Transverse colon (tissue), 4 donors: ENCODE measurements at places on chromosomes 1 and 21.

GRCh38 chr1:100703716-100704115 lies 15.8 kb upstream of the VCAM1 start:
- no peaks in the 10 kb centered on the region for H3K27me3 ChIP-seq
- H3K27ac ChIP-seq: no peak overlapping the region
- no peaks in the 10 kb centered on the region for H3K4me1 ChIP-seq
- H3K36me3 ChIP-seq: no peaks in the 10 kb centered on the region

- H3K4me1 ChIP-seq: no peaks in the 10 kb centered on the region
- no peak overlapping the region for H3K4me3 ChIP-seq
- no peak overlapping the region for H3K27ac ChIP-seq
- H3K27me3 ChIP-seq: no peaks in the 10 kb centered on the region
Observed at GRCh38 chr1:56289260-56289659, 290.1 kb downstream of the PLPP3 start.

DNA sequence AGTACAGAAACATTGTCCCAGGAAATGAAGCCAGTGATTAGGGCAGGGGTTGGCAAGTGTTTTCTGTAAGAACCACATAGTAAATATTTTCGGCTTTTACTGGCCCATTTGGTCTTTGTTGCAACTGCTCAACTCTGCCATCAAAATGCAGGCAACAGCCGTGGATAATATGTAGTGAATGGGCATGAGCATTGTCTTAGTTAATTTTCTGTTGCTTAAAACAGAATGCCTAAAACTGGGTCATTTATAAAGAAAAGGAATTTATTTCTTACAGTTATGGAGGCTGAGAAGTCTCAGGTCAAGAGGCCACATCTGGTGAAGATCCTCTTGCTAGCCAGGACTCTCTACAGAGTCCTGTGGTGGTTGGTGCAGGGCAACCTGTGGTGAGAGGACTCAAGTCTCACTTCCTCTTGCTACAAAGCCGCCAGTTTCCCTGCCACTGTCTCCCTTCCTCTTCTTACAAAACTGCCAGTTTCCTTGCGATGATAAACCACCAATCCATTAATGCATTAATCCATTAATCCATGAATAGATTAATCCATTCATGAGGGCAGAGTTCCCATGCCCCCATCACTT lies 166.4 kb downstream of the PSMG1 start:
- peaks cover 13% of the 10 kb centered on the region for H3K4me1 ChIP-seq
- H3K36me3 ChIP-seq: no peaks in the 10 kb centered on the region
- no peak overlapping the region for H3K27ac ChIP-seq
- H3K4me3 ChIP-seq: no peak overlapping the region
- no peaks in the 10 kb centered on the region for H3K27me3 ChIP-seq

- DNase-seq: no peak
- H3K4me1 ChIP-seq: no peaks in the 10 kb centered on the region
- peaks cover 48% of the 10 kb centered on the region for H3K27me3 ChIP-seq
- no peak overlapping the region for H3K4me3 ChIP-seq
- H3K27ac ChIP-seq: no peak overlapping the region
Observed at GRCh38 chr1:18058981-18059605, 48.5 kb upstream of the IGSF21 start.

DNA sequence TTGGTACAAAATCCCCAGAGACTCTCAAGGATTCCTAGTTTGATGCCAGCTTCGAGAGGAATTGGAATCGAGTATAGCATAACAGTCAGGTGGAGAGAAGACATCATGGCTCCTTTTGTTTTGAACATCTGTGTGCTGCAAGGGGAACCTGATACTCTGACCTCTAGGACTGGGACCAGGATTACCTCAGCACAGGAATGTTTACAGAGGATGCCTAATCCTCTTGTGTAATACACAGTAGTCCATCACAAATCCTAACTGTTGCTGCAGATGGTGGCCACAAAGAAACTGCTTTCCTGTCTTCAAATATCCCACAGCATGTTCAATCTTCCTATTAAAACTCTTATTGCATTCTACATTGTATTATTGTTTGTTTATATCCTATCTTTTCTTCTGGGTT lies 111.8 kb upstream of the PRMT6 start:
- no peak for DNase-seq
- no peak overlapping the region for H3K4me3 ChIP-seq
- H3K36me3 ChIP-seq: no peaks in the 10 kb centered on the region
- H3K27me3 ChIP-seq: no peaks in the 10 kb centered on the region
- H3K4me1 ChIP-seq: no peaks in the 10 kb centered on the region
- H3K27ac ChIP-seq: no peak overlapping the region

- H3K4me3 ChIP-seq: no peak overlapping the region
- no peaks in the 10 kb centered on the region for H3K4me1 ChIP-seq
- H3K36me3 ChIP-seq: no peaks in the 10 kb centered on the region
Observed at GRCh38 chr21:35711661-35712060, 348.7 kb downstream of the SETD4 start.

DNA sequence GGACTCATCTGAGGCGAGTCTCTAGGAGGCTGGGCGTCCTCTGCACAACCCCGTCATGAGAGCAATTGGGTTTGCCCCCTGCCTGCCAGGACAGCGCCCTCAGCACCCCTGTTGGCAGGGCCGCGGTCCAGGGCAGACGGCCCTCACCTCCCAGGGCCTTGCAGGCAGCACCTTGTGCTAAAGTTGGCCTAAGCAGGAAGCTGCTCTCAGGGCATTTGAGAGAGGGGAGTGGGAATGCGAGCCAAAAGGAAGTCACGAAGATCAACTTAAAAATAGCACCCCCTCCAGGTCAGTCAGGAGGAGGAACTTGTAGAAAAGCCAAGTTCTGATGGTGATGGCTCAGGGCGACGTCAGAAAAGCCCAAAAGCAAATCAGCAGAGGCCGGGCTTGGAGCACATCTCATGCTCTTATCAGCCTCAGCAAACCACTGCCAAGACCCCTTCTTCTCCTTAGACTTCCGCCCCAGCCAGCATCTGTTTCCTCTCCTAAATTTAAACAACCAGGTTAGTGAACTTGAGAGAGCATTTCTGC lies 12.6 kb upstream of the ADORA3 start:
- no peaks in the 10 kb centered on the region for H3K27me3 ChIP-seq
- H3K27ac ChIP-seq: peak overlapping the region; percentile 73
- H3K4me3 ChIP-seq: peak overlapping the region; percentile 43
- H3K36me3 ChIP-seq: no peaks in the 10 kb centered on the region

- DNase-seq: no peak
- no peaks in the 10 kb centered on the region for H3K4me1 ChIP-seq
- H3K36me3 ChIP-seq: no peaks in the 10 kb centered on the region
Observed at GRCh38 chr1:205826016-205826806, 13.2 kb upstream of the SLC41A1 start.

GRCh38 chr1:208951026-208951525 lies 632.4 kb upstream of the CAMK1G start:
- peak overlapping the region; percentile 58 for H3K27ac ChIP-seq
- no peaks in the 10 kb centered on the region for H3K36me3 ChIP-seq
- peaks cover 27% of the 10 kb centered on the region for H3K4me1 ChIP-seq

GRCh38 chr1:8345621-8346415 lies 27.9 kb downstream of the SLC45A1 start:
- no peak overlapping the region for H3K27ac ChIP-seq
- no peak overlapping the region for H3K4me3 ChIP-seq
- H3K36me3 ChIP-seq: no peaks in the 10 kb centered on the region
- peaks cover 9% of the 10 kb centered on the region for H3K4me1 ChIP-seq

DNA sequence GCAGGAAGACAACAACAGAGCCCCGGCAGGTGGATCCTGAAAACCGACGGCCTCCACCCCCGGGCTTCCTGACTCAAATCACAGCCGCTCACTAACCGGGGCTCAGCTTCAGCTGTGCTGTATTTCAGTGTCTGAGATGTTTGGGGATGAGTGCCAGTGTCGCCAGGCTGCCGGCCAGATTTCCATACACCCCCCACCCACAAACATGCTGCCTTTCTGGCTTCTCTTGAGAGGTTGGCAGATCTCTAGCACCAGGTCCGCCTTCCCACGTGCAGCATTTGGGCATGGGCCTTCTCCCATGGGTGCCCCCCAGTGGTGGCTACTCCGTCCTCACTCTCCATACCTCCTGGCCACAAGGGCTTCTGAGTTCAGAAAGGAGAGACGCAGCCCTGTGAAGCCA lies 34.8 kb downstream of the KCNAB2 start:
- no peak overlapping the region for H3K4me3 ChIP-seq
- H3K27ac ChIP-seq: no peak overlapping the region
- DNase-seq: no peak
- no peaks in the 10 kb centered on the region for H3K27me3 ChIP-seq
- H3K4me1 ChIP-seq: no peaks in the 10 kb centered on the region
- H3K36me3 ChIP-seq: no peaks in the 10 kb centered on the region

DNA sequence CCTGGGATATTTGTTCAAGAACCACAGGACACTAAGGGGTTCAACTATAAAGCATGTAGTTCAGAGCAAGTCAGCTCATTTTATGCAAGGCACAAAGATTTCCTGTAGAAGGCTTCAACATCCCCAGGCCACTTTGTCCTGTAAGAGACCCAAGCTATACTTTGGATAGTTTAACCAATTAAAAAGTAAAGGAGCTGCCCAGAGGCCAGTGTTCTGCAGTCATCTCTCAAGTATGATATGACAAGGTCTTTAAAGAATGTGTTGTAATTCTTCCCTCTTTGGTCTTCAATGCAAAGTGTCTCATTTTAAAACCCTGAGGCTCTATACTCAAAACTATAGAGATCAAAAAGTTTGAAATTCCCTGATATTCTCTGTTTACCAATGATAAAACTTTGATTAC lies 34.1 kb downstream of the KRTAP20-3 start:
- DNase-seq: no peak
- no peak overlapping the region for H3K27ac ChIP-seq
- no peaks in the 10 kb centered on the region for H3K36me3 ChIP-seq

DNA sequence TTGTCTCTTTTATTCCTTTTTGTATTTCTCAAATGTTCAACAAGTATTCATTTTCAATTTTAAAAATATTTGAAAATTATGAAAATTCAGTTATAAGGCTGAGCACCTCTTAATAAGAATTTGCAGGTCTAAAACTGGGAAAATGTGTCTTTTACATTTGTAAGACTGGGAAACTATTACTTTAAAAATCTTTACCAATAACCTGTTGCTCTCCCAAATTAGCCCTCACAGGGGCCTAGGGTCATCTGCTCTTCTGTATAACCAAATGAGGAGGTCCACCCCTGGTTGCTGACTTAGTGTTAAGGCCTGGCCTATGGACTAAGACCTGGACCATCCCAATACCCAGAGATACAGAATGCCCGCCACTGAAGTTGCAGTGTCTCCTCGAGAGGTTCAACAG lies 280.5 kb downstream of the PLPP3 start:
- no peaks in the 10 kb centered on the region for H3K36me3 ChIP-seq
- H3K27me3 ChIP-seq: no peaks in the 10 kb centered on the region
- peaks cover 8% of the 10 kb centered on the region for H3K4me1 ChIP-seq
- no peak overlapping the region for H3K27ac ChIP-seq

- no peaks in the 10 kb centered on the region for H3K36me3 ChIP-seq
- H3K4me3 ChIP-seq: no peak overlapping the region
- H3K4me1 ChIP-seq: peaks cover 45% of the 10 kb centered on the region
- no peaks in the 10 kb centered on the region for H3K27me3 ChIP-seq
- H3K27ac ChIP-seq: peak overlapping the region; percentile 82
Observed at GRCh38 chr1:58932859-58933598, 149.2 kb upstream of the JUN start.

GRCh38 chr1:53025769-53026112 lies 36.3 kb upstream of the PODN start:
- H3K36me3 ChIP-seq: no peaks in the 10 kb centered on the region
- no peaks in the 10 kb centered on the region for H3K27me3 ChIP-seq
- peak overlapping the region; percentile 75 for H3K27ac ChIP-seq
- no peak overlapping the region for H3K4me3 ChIP-seq
- no peaks in the 10 kb centered on the region for H3K4me1 ChIP-seq

GRCh38 chr1:24489674-24490073 lies 13.0 kb upstream of the RCAN3 start:
- no peak overlapping the region for H3K27ac ChIP-seq
- no peaks in the 10 kb centered on the region for H3K27me3 ChIP-seq
- no peak overlapping the region for H3K4me3 ChIP-seq
- DNase-seq: no peak
- no peaks in the 10 kb centered on the region for H3K36me3 ChIP-seq

GRCh38 chr1:21775985-21776562 lies 6.9 kb downstream of the USP48 start:
- no peak overlapping the region for H3K4me3 ChIP-seq
- H3K27ac ChIP-seq: no peak overlapping the region
- H3K27me3 ChIP-seq: no peaks in the 10 kb centered on the region

DNA sequence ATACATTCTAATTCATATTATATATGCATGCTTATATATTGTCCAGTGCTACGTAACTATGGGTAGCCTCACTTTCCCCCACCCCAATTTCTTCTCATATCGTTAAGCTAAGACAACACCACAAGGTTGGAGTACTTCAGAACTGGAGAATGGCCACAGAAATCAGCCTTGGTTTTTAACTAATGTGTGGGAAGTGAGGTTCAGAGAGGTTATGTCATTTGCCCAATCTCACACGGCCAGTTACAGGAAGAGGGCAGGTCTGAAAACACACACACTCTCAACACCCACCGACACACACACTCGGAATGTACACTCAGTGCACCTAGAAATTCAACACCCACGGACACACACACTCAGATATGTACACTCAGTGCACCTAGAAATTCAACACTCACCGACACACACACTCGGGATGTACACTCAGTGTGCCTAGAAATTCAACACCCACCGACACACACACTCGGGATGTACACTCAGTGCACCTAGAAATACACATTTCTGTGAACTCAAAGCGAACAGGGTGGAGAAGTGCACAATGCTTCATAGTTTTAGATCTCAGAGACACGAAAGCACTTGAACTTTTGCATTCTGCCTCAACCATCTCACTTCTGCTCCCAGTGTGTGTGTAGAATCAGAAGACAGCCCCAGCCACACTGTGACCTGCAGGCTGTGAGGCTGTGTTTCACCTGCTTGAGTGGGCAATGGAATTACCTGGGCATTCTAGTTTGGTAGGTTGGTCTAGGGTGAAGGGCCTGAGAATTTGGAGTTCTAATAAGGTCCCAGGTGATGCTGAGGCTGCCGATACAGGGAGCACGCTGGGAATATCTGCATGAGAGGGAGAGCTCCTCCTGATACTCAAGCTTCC lies 170.4 kb downstream of the CLIC6 start:
- no peak overlapping the region for H3K4me3 ChIP-seq
- H3K4me1 ChIP-seq: peaks cover 5% of the 10 kb centered on the region
- DNase-seq: no peak
- no peak overlapping the region for H3K27ac ChIP-seq
- no peaks in the 10 kb centered on the region for H3K27me3 ChIP-seq

DNA sequence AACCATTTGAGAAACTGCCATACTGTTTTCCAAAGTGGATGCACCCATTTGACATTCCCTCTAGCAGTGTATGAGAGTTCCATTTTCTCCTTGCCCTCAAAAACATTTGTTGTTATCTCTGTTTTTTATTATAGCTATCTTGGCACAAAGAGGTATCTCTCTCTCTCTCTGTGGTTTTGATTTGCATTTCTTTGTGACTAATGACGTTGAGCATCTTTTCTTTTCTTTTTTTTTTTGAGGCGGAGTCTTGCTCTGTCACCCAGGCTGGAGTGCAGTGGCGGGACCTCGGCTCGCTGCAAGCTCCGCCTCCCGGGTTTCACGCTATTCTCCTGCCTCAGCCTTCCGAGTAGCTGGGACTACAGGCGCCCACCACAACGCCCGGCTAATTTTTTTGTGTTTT lies 17.4 kb upstream of the ZMYM6 start:
- no peaks in the 10 kb centered on the region for H3K4me1 ChIP-seq
- no peaks in the 10 kb centered on the region for H3K27me3 ChIP-seq
- no peak for DNase-seq
- H3K4me3 ChIP-seq: no peak overlapping the region
- H3K36me3 ChIP-seq: no peaks in the 10 kb centered on the region
- no peak overlapping the region for H3K27ac ChIP-seq

GRCh38 chr1:10160907-10161490 lies 49.4 kb upstream of the KIF1B start:
- DNase-seq: no peak
- H3K27me3 ChIP-seq: no peaks in the 10 kb centered on the region
- H3K27ac ChIP-seq: peak overlapping the region; percentile 41
- peaks cover 20% of the 10 kb centered on the region for H3K36me3 ChIP-seq
- no peaks in the 10 kb centered on the region for H3K4me1 ChIP-seq
- H3K4me3 ChIP-seq: no peak overlapping the region
